Articular chondrocyte of knee joint (primary cell): ENCODE measurements at places on chromosomes 7 and 10. TPM values are rescaled to one million over a fixed set of nuclear protein-coding genes. Genes with fewer than 3 reads are reported as not detected.

Gene MMP21
- total RNA-seq, result 0.11 TPM in 1 of 2 replicates, not detected in the other

Gene AUTS2
- 47.8 and 70.3 TPM in 2 replicates for total RNA-seq

Gene TRPV5
- not detected in 2 replicates for total RNA-seq

Gene DDC
- not detected in 2 replicates for total RNA-seq

Gene LAMB1
- 162 and 222 TPM in 2 replicates for total RNA-seq

Gene GPRIN2
- total RNA-seq, result not detected in 2 replicates

Gene WASHC2C
- total RNA-seq, result 44.2 and 48.0 TPM in 2 replicates

Gene NFE2L3
- total RNA-seq, result 0.91 and 2.6 TPM in 2 replicates

Gene GPR37
- under 0.01 and 0.11 TPM in 2 replicates for total RNA-seq

Gene GIMAP4
- 0.43 TPM in 1 of 2 replicates, not detected in the other for total RNA-seq

Gene IFIT1B
- total RNA-seq, result not detected in 2 replicates

Gene MACROH2A2
- total RNA-seq, result 12.9 and 15.3 TPM in 2 replicates

Gene CDC123
- total RNA-seq, result 111 and 114 TPM in 2 replicates
